Aortic smooth muscle cell (primary cell): ENCODE measurements at places on chromosomes 5 and 9. TPM values are rescaled to one million over a fixed set of nuclear protein-coding genes. Genes with fewer than 3 reads are reported as not detected.

SH3PXD2B gene
- 23.3 and 25.5 TPM in 2 replicates for total RNA-seq

GPR21 gene
- 0.87 and 1.1 TPM in 2 replicates for total RNA-seq

FBXL7 gene
- 2.2 and 4.3 TPM in 2 replicates for total RNA-seq

PCDHAC2 gene
- total RNA-seq = 0.31 and 0.53 TPM in 2 replicates

PCDHB8 gene
- 0.62 and 1.1 TPM in 2 replicates for total RNA-seq

ZBED3 gene
- 0.40 and 0.81 TPM in 2 replicates for total RNA-seq

SPATA6L gene
- 0.79 and 0.81 TPM in 2 replicates for total RNA-seq

EMB gene
- 5.3 and 6.9 TPM in 2 replicates for total RNA-seq

PCDHGA1 gene
- total RNA-seq = 1.1 TPM in 2 replicates

MCC gene
- total RNA-seq = 18.5 and 25.8 TPM in 2 replicates

TXN gene
- 268 and 317 TPM in 2 replicates for total RNA-seq

ADAMTS6 gene
- total RNA-seq = 23.5 and 35.9 TPM in 2 replicates

DIRAS2 gene
- total RNA-seq = under 0.01 TPM in 1 of 2 replicates, not detected in the other

CCL28 gene
- total RNA-seq = 1.1 and 1.6 TPM in 2 replicates

TAF1L gene
- under 0.01 TPM in 2 replicates for total RNA-seq

TMEM8B gene
- total RNA-seq = 2.0 and 3.0 TPM in 2 replicates

PCDHA4 gene
- total RNA-seq = 0.26 and 0.37 TPM in 2 replicates

TERT gene
- not detected in 2 replicates for total RNA-seq

DCTN4 gene
- 49.7 and 57.2 TPM in 2 replicates for total RNA-seq

IQGAP2 gene
- total RNA-seq = 1.6 and 2.2 TPM in 2 replicates

SPINK13 gene
- not detected in 2 replicates for total RNA-seq

S100Z gene
- total RNA-seq = not detected in 2 replicates
